ENCODE measurements at places on chromosomes 3 and 15. TPM values are rescaled to one million over a fixed set of nuclear protein-coding genes. Genes with fewer than 3 reads are reported as not detected.

- no peak for DNase-seq
Measured at GRCh38 chr3:96863129-96863740, 48.8 kb downstream of the EPHA6 start.

DNA sequence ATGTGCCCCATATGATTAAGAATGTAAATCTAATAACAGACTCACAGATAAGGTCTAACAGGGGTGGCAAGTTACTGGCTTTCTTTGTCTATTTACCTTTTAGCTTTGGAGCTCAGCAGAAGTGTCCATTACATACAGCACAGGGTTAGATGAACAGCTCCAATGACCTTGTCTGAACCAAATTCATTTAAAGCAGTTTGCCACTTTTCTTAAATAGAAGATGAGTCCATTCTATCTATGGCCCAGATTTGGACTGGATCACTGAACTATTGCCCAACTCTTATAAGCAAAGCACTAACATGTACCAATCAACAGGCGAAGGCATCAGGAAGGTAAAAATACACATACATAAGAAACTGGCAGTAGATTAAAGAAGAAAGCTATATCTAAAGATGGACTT, 214.4 kb downstream of the TIGIT start:
- DNase-seq: no peak

DNA sequence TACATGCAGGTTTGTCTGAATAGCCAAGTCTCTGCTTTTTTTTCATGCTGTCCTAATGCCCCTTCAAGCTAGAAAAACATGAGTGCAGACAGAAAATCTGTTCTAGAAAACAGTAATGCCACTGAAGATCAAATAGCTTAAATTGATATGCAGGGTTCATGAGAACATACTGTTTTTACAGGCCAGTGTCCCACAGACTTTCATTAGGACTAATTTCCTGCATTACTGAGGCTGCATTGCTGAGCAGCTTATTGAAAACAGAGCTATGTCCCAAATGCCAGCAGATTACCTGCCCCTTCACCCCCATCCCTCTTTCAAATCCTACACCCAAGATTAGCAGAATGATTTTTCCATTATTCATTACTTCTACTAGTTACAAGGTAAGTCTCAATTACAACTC, 665 bp downstream of the TM4SF18 start:
- no peak for DNase-seq

GRCh38 chr3:5799398-5799797, 611.9 kb downstream of the EDEM1 start:
- DNase-seq: no peak

Gene PRR20G
- total RNA-seq: not detected

Gene FGD5
- total RNA-seq: 7.0 TPM

Gene GOLGA8S
- total RNA-seq: not detected
